ENCODE measurements at places on chromosomes 2 and 18.

DNA sequence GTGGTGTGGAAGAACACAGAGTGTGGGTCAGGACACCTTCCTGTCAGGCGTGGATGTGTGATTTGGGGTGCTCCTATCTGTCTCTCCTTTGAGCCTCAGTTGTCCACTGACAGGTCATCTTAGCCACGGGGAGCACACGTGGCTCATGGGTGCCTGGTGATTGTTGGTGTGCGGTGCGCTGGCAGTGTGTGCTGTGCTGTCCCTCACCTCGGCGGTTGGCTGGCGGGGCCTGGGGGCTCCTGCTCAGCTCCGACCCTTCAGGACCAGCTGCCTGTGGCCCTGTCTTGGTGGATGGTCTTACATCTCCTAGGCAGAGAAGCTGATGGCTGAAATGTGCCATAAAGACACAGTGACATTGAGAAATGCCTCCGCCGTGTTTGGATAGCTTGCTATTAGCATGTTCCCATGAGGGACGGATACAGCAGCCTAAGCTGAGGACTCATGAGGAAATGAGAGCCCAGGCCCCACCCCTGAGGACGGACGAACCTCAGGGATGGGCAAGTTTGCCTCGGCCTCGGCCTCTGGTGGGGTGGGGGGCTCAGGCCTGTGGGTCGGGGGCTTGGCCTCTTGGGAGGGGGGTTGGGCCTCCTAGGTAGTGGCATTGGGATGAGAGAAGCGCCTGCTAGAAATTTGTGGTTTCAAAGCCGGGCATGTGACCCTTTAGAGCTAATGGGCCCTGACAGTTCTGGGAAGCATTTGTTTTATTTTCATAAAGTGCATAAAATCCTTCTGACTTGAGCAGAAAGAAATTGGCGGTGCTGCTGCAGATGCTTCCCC is 20.3 kb upstream of the ASB1 start:
- DNase-seq = no peak

- DNase-seq = no peak
Measured at GRCh38 chr18:46877329-46877987, 39.8 kb downstream of the PIAS2 start.

DNA sequence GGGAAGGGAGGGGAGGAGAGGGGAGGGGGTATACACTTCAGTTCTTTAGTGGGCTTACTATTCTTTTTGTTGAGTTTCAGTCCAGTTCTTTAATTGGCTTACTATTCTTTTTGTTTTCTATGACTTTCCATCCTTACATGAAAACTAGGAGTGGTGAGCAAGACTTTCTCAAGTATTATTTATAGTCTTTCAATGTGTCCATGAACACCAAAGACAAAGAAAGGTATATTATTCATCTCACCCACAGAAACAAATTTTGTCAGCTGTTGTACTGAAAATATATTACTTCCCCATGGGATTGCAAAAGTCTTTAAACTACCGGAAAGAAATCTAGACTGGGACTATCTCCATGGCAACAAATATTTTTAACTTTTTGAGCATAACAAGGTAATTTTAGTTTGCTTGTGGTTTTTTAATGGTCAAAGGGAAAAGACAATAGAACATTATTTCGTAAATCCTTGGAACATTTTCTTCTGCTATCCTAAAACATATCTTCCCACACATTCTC is 17.6 kb downstream of the ADAM17 start:
- DNase-seq = no peak

DNA sequence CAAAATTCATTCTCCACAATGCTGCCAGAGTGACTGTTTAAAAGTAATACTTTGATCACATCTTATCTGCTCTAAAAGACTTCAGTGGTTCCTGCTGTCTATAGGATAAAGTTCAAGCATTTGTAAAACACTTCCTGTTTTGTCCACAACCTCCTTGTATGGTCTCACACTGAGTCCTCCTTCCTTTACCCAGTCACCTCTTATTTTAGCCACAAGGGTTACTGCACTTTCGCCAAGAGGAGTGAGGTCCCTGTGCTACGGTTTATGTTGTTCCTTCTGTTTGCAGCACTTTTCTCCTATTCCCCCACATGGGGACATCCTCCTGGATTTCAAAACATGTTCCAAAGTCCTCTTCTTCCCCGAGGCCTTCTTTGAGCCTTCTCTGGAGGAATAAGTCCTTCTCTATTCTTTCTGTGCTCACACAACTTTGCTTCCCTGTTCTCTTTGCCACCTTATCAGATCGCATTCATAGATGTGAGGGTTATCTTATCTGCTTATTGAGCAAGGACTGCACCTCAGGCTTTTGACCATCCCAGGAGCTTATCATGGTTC is 112.2 kb upstream of the NABP1 start:
- DNase-seq = no peak

DNA sequence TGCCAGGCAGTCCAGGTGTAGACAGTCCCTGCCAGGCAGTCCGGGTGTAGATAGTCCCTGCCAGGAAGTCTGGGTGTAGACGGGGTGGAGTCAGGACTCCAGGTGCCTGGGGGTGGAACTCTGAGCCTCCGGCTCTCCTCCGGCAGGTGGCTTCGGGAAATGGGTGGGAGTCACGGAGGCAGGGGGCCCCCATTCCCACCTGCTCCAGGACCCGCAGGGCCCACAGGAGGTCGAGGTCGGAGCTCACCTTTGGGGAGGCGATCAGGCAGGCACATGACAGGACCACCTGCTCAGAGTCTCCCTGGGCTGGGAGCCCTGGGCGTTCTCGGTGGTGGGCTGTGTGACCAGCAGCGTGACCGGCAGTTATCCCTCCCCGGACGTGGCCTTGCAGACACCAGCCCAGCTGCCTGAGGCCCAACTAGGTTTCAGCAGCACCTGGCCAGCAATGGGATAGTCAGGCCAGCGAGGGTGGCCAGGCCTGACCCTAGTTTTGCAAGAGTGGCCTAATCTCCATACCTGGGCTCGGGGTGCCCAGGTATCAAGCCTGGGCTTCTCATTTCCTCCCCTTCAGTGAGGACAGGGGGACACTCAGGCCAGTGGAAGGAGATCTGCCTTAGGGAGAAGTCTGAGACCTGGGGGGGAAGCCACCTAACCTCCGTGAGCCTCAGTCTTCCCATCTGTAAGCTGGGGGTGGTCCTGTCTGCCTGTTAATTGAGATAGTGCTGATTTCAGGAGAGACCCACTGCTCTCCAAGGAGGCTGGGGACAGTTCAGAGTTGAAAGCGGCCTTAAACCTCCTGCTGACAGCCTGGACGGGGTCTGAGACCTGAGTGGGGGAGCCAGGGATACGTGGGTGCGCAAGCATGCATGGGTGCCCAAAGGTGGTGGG is 13.2 kb downstream of the GPC1 start:
- DNase-seq = no peak
